Stimulated activated CD4-positive, alpha-beta T cell treated with anti-CD3 and anti-CD28 coated beads, Interleukin-1b, Interleukin-23, amount 100 ng/mL, for 1 hour (primary cell): ENCODE measurements at places on chromosomes 3 and 15.

DNA sequence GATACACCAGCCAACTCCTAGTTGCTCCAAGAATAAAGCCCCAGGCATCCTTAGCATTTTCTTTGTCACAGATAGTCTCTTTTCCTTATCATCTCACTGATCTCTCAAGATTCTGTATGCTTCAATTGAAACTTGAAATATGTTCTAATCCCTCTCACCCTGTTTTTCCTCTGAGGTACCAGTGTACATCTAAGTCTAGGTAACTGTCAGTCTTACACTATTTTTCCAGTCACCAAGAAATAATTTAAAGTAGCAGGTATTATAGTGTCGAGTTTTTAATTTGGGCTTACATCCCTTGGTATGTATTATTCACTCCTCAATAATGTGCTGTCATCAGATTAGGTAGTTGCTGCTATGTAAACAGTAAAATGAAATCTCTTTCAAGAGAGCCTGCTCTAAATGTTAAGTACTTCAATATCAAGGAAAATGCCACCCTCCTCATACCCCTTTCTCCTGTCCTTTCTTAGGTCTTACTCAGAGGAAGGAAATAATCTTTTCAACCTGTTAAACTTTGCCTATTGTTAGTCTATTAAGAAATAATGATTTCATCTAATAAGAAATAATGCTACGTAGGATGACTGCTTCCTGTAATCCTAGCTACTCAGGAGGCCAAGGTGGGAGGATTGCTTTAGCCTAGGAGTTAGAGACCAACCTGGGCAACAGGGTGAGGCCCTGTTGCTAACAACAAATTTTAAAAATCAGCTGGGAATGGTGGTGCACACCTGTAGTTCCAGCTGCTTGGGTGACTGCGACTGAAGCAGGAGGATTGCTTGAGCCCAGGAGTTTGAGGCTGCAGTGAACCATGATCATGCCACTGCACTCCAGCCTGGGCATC is 39.8 kb downstream of the TSC22D2 start:
- no peak for DNase-seq

DNA sequence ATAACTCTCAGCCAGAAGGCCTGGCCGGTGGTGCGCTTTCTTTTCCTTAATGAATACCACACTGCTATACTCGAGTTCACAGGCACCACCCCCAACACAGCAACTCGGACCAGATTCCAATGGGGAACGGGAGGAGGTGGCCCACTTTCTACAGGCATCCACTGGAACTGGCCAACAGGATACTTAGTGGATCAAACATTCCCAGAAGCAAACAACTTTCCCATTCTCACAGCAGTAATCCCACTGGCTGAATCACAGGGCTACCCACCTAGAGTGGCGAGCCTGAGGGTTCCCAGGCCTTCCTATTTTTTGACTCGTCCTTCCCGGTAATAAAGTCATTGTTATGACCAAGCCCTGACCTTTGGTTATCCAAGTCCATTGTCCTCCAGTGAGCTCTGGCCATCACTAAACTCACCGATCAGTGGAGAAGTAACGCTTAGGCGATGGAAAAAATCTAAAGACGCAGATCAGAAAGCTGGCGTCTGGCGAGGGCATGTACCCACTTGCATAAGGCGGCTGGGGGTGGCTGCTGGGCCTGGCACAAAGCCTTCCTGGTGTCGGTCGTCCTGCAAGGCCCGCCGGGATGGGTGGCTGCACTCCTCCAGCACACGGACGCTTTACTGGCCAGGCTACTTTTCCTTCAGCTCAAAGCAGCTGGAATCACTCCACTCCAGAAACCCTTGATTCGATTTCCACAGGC is 1.2 kb downstream of the EOGT start:
- no peak for DNase-seq

DNA sequence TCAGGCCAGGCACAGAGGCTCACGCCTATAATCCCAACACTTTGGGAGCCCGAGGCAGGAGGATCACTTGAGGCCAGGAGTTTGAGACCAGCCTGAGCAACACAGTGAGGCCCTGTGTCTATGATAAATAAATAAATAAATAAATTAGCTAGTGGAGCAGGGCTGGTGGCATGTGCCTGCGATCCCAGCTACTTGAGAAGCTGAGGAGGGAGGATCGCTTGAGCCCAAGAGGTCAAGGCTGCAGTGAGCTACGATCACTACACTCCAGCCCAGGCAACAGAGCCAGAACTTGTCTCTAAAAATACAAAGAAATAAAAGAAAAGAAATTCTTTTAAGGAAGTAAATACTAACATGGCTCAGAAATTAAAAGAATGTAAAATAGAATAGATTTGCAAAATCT is 91.8 kb downstream of the LIPC start:
- DNase-seq: no peak

- no peak for DNase-seq
Measured at GRCh38 chr15:27767918-27768640, 331.0 kb downstream of the OCA2 start.

DNA sequence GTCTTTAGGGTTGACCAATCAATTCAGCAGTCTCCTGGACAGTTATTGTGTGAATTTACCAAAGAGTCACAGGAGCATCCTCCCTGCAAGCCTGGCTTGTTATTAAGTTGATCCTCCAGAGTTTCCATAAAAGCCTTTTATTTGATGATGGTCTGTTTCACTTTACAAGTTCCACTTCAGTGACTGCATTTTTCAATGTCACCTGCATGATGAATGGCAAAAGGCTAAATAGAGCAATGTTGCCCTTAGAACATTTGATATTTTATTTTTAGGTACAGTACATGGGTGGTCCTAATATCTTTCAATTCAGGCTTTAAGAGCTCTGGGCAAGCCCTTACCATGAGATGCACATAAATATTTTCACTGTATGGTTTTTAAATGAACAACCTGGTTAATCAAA is 22.6 kb downstream of the GUCA1C start:
- no peak for DNase-seq

GRCh38 chr3:108342837-108343486 is 46.6 kb downstream of the HHLA2 start:
- no peak for DNase-seq

DNA sequence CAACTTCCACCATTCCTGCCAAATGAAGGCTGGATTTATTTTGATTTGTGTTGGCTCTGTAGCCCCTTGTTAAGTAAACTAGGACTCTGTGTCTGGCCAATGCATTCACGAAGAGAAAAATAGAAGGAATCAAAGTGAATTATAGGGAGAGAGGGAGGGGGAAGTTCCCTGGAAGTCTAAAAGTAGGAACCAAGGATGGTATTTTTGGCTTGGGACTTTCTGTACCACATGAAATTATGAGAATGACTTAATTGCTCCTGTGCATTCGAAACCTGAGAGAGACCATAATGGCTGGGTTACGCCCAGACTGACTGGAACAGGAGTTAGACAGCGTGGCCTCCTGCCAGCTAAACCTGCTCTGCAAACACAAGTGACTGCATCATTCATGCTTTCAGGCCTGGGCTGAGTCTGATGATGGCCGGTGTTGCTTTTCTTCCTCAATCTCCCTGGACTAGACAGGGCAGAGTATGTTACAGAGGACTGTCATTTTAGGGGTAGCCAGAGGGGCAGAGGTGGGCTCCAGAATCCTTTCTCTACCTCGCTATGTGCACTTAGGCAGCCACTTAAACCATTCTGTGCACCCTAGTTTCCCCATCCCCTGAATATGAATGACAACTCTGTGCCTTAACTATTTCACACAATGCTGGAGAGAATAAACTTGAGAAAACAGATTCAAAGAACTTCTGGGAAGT is 58.9 kb downstream of the MYO1E start:
- no peak for DNase-seq

DNA sequence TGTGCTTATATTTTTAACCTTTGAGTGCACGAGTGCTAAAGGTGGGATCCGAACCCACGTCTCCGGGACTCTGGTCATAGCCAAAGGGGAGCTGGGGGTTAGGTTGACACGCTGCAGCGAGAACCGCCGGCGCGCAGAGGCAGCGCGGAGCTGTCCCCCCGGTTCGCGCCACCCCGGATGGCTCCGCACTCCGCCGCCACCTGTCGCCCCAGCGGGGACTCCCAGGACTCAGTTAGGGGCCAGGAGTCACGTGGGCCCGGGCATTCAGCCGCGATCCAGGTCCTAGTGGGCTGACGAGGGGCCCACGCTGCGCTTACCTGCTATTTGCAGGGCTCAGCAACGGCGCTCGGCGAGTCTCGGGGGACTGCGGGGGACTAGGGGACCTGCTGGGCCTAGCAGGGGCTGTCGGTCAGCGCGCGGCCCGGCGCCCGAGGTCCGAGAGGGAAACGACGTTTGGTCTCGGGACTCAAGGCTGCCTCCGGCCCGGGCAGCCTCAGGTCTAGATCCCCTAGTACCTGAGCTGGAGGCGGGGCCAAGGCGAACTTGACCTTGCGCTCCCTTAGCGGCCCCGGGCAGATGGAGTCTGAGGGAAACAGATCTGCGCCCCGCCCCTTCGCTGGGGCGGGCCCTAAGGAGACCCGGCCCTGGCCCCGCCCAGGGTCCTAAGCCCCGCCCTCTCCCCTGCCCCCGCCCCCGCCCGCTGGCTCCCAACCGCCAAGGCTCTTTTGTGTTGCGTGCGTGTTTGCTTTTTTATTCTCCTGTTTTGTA is at the start of gene NMNAT3:
Gene NMNAT3 (minus strand): TSS at position 585 of the 768 bp plus-strand sequence. CDS start 50,248 bp downstream, outside the sequence.
- peak; percentile 57 for DNase-seq
